WTC11 (cell line): ENCODE measurements at places on chromosomes 16 and 17.
A peak's percentile ranks its signal among the peaks of the same experiment; 100 is the strongest.

DNA sequence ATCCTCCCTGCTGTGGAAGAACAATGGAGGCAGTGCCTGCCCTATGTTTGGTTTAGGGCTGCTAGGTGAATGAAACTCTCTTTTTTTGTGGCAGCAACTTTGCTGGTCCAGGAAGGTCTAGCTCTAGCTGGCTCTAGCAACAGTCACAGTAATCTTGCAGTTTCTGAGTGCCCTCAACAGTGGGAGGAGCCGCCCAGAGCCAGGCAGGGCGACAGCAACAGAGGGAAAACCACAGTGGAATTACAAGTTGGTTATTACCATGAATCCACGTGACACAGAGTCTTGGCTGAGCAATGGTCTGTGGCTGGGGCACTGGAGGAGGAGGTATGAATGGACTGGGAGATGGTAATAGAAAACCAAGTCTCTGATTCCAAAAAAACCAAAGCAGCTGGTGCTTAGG is 10.3 kb downstream of the HSPB9 start:
- no peak for DNase-seq

DNA sequence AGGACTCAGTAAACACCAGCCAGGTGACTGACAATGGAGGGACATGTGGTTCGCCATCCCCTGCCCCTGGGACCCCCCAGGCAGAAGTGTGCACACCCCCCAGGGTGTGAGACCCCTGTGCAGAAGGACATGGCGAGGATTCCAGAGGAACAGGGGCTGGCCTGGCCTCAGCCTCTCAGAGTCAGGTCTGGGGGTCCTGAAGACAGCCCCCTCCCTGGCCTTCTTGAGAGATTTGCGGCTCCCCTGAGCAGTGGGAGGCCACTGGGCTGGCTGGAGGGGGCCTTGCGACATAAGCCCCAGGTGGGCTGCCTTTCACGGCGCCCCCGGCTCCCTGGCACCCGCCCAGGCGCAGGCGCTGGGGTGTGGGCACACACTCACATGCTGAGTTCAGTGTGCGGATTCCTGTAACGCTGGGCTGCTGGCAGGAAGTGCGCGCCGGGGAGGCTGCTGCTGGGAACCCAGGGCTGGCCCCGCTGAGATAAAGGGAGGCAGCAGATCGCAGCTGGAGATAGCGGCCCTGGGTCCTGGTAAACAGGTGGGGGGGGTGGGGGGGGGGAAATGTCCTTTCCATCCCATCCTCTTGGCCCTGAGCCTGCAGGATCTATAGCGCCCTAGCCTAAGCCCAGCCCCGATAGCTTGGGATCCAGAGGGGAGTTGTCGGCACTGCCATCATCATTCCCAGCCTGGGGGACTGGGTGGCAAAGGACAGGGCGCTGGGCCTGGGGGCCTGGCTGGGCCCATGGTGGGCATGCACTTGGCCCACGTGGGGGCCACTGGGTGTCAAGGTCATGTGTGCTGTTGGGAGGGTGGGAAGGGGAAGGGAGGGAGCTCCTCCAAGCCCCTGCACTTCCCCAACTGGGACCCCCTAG is 27.1 kb downstream of the TMEM235 start:
- no peak for DNase-seq

DNA sequence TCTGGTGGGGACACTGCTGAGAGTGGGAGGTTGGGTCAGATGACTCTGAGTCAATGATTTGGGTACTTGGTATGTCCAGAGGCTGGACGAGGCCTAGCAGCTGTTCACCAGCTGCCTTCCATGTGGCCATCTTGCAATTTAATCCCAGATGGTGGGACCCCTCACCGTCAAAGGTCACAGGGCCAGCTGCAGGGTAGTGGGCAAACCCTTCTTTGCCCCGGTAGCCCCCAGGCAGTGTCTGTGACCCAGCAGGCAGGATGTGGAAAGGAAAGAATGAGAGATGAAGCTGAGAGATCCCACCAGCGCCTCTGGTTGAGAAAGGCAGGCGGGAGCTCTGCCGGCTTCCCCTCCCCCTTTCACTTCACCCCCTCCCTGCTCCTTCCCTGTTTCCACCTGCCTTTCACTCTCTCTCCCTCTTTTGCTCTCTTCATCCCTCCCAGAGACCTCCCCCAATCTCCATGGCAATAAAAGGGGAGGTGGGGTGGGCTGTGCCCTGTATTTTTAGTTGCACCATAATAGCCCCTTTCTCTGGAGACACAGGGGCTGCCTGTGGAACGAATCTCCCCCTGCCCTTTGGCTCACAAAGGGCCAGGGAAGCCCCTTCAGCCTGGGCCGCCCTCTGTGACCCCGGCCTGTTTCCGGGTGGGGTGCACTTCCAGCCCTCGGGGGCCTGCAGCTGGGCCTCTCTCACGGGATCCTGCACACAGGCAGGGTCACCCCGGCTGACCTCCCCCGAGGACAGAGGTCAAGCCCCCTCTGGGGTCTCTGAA is 20.2 kb downstream of the CDK5RAP3 start:
- no peak for DNase-seq

DNA sequence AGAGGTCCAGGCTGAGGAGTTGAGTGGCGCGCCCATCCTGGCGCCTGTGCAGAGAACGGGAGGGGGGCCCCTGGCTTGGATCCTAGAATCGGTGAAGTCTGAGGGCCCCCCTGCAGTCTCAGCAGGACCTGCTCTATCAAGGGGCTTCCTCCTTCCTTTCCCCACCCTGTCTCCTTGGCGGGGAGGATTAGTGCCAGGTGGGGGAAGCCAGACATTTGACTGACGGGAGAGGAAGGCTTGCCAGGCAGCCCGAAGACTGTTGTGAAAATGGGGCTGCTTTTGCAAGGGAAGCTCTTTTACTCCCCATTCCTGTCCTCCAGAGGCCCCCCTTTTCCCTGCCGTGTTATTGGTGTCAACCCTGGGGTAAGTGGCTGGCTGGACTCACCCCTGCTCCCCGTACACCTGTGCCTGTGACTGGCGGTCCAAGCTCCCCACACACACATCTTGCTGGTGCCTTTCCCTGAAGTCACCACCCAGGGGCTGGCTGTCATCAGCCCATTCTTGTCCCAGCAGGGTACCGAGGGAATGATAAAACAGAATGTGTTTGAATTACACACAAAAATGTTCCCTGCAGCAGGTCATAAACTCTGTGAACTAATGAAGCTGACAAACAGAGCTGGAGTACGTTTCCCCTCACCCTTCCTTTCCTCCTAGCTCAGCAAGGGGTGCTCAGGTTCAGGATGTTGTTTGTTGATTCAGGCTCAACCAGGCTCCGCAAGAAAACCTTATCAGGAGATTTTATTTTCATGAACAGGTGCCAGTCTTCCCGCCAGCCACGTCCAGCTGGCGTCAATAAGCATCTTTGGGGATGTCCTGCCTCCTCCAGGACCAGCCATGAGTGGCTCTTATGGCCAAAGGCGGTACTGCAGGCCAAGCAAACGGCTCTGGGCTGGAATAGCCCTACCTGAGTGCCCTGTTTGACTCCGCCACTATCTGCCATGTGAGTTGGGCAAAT is 4.4 kb upstream of the ARMC7 start:
- peak; percentile 80 for DNase-seq

DNA sequence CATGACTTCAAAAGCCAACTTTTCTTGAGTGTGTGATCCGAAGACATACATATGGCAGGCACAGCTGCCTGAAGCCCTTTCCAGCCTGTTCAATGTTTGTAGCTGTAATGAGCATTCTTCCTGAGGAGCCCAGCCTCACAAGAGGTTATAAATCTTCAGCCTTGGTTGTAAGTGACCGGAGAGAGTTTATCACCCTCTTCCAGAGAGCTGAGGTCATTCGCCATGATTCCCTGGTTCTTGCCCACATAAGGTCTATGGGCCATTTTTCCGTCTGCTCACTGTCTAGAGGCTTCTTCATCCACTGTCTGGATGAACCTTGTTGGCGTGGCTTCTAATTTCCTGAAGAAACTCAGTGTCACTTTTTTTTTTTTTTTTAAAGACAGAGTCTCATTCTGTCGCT is 9.7 kb upstream of the CSF3 start:
- no peak for DNase-seq

GRCh38 chr17:62179525-62180161 is 114.6 kb upstream of the MED13 start:
- DNase-seq, result no peak

DNA sequence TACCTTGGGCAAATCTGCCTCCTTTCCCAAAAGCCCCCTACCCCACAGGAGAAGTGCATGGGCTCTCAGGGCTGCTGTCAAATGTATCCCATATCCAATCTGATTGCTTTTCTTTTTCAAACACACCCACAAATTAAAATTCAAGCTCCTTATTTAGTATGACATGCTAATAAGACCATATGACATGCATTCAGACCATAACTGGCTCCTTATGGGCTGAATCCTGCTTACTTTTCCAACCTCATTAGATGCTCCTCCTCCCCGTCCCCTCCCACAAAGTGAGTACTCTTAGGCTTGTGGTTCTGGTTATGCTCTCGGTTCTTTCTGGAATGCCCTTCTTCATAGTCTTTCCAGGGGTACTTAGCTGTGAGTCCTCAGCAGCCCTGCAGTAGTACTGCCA is 59.0 kb upstream of the TOM1L1 start:
- DNase-seq, result no peak

DNA sequence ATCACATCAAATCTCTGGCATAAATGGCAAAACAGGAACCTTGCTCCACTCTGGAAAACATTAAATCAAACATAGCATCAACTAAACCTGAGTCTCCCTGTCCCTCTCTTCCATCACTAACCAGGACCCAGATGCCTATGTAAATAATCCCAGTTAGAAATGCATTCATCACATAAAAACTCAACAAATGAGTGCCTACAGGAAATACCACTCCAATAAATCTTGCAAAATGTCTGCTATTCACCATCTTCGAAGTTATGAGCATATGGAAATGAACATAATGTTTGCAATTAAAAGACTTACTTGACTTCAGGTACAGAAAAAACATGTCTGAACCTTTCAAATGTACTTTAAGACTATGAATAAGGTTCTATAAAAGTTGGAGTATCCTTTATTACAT is 425.0 kb downstream of the CDH11 start:
- DNase-seq, result no peak

- DNase-seq, result no peak
Observed at GRCh38 chr16:81592353-81592866, 147.8 kb downstream of the CMIP start.

GRCh38 chr17:29723278-29724047 is 100.8 kb upstream of the CORO6 start:
- DNase-seq, result no peak

DNA sequence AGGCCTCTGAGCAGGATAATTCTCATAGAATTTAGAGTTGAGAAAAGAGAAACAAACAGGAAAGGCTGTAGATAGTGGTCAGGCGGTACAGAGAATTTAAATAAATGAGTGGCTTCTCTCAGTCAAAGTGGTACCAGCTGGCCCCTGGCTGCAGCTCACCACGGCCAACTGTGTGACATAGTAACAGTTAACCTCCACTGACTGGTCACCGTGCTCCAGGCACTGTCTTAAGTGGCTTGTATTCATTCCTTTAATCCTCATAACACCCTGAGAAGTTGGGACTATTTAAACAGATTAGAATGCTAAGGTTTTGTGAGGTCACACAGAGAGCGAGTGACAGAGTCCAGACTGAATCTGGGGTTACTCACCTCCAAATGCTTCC is 108.9 kb downstream of the GNAO1 start:
- no peak for DNase-seq

- DNase-seq, result no peak
Observed at GRCh38 chr16:83031524-83031923, 404.8 kb downstream of the CDH13 start.

DNA sequence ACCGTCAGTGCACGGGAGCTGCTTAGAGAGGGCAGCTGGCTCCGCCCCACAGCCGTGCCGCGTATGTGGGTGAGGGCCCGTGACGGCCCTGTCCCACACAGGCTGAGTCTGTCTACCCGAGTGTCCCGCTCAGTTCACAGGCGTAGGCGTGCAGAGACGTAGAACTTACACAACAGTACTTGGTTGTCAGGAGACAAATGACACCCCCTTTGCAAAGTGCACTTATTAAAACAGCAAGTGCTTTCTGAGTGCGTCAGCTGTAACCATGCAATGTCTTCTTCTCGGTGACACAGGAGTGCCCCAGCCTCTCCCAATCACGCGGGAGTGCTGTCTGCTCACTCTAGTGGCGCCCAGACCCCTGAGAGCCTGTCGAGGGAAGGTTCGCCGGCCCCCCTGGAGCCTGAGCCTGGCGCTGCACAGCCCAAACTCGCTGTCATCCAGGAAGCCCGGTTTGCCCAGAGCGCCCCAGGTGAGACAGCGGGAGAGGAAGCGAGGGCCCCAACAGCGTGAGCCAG is 64.2 kb downstream of the FOXK2 start:
- DNase-seq, result no peak

- DNase-seq, result no peak
Observed at GRCh38 chr16:86608301-86608747, 30.0 kb downstream of the FOXL1 start.

GRCh38 chr17:27525836-27526603 is 69.8 kb downstream of the KSR1 start:
- DNase-seq, result no peak
